Stimulated activated CD8-positive, alpha-beta memory T cell treated with anti-CD3 and anti-CD28 coated beads, Interleukin-7, amount 100 ng/mL, for 24 hours (primary cell): ENCODE measurements at places on chromosomes 2 and 18.

GRCh38 chr2:170189757-170190156 is 11.8 kb downstream of the MYO3B start:
- DNase-seq: no peak

DNA sequence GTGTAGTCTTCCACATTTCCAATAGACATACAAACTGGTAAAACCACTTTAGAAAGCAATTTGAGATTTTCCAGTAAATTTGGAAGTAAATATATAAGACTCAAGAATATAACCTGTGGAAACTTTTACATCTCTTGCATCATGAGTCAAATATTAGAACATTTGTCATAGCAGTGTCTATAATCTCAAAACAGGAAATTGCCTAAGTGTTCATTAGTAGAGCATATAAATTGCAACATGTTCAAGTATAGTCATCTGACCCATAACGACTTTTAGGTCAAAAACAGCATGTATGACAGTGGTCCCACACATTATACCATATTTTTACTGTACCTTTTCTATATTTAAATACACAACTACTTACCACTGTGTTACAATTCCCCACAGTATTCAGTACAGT is 555.9 kb upstream of the VRK2 start:
- no peak for DNase-seq

DNA sequence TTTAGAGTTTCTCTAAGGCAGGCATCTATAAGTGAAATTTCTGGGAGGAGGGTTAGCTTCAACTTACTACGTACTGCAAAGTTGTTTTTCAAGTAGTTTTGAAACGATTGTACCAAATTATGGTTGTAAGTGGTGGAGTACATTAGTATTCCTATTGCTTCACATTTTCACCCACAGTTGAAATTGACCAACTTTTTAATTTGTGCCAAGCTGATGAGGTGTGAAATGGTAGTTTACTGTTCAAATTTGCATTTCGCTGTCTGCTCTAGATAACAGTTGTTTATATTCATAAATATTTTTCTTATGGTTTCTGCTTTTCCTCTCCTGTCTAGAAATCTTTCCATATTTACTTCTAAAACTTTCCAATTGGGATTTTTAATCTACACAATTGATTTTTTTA is 18.6 kb downstream of the NPC1 start:
- DNase-seq: no peak

DNA sequence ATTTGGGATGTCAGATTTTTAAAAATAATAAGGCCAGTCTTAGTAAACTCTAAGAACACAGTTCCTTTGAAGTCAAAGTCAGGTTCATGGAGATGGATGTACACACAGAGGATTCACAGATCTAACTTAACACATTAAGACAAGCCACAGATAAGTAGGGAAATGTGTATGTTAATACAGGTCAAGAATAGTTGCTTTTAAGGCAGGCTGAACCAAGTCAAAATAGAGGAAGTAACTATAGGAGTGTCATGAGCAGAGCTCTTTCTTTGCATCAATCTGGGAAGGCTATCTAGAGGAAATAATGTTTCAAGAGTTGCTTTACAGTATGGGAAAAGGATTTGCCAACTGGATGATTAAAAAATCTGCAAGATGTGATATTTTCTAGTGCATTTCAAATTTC is 128.0 kb upstream of the FBXO11 start:
- DNase-seq: no peak

- no peak for DNase-seq
These were observed 901 bp downstream of the WDFY1 start for GRCh38 chr2:223944166-223944702.

- no peak for DNase-seq
These were observed 11.9 kb downstream of the MREG start for GRCh38 chr2:216001216-216002100.

DNA sequence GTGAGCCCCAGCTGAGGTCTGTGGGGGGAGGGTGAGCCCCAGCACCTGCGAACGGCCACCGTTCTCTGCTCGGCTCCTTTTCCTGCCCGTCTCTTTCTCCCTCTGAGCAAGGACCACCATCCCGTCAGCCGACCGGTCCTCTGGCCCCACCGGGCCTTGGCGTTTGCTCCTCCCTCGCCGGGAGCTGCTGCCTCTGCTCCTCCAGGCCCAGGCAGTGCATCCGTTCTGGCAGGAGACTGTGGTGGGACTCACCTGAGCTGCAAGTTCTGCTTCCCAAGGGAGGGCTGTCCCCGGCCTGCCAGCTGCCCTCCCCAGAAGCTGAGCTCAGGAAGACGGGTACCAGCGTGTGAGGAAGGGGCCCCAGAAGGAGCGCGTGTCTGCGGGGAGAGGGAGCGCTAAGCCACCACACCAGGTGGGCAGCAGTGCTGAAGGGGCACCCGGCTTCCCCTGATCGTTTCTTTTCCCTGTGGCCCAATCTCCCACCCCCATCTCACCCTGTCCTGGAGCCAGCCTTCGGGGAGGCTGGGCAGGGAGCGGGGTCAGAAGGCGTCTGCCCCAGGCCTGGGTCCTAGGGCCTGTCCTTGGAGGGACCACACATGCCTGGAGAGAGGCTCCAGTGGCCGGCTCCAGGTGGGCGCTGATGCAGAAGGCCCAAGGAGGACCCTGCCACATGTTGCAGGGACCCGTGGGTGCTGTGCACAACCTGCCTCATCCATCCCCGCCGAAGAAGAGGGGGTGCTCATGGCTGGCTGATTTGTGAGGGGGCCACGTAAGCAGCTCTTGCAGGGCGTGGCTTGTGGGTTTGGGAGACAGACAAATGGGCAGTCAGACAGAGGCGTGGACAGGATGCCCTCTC is 2.5 kb upstream of the RTP5 start:
- no peak for DNase-seq

DNA sequence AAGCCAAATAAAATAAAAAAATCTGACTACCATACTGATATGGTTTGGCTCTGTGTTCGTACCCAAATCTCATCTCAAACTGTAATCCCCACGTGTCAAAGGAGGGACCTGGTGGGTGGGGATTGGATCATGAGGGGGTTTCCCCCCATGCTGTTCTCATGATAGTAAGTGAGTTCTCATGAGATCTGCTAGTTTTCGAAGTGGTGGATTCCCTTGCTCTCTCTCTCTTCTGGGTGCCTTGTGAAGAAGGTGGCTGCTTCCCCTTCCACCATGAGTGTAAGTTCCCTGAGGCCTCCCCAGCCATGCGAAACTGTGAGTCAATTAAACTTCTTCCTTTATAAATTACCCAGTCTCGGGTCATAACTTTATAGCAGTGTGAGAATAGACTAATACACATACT is 123.8 kb upstream of the WDSUB1 start:
- DNase-seq: no peak

GRCh38 chr2:70070542-70071268 is 16.6 kb upstream of the PCBP1 start:
- no peak for DNase-seq

GRCh38 chr18:37447962-37448888 is 117.4 kb downstream of the CELF4 start:
- no peak for DNase-seq
